Urinary bladder (tissue), 4 donors: ENCODE measurements at places on chromosomes 4 and X. TPM values are rescaled to one million over a fixed set of nuclear protein-coding genes. Genes with fewer than 3 reads are reported as not detected.

FAM9B gene
- not detected for polyA plus RNA-seq

TMEM165 gene
- polyA plus RNA-seq = 64.9 TPM

FABP2 gene
- polyA plus RNA-seq = not detected

SORBS2 gene
- polyA plus RNA-seq = 493 TPM

SPANXN5 gene
- polyA plus RNA-seq = not detected

TBC1D9 gene
- polyA plus RNA-seq = 14.2 TPM

ZNF711 gene
- 7.4 TPM for polyA plus RNA-seq

TECRL gene
- not detected for polyA plus RNA-seq

SHROOM2 gene
- polyA plus RNA-seq = 2.6 TPM

RNF175 gene
- polyA plus RNA-seq = 0.27 TPM

XAGE2 gene
- not detected for polyA plus RNA-seq
